ENCODE measurements at places on chromosomes 6 and 20.

DNA sequence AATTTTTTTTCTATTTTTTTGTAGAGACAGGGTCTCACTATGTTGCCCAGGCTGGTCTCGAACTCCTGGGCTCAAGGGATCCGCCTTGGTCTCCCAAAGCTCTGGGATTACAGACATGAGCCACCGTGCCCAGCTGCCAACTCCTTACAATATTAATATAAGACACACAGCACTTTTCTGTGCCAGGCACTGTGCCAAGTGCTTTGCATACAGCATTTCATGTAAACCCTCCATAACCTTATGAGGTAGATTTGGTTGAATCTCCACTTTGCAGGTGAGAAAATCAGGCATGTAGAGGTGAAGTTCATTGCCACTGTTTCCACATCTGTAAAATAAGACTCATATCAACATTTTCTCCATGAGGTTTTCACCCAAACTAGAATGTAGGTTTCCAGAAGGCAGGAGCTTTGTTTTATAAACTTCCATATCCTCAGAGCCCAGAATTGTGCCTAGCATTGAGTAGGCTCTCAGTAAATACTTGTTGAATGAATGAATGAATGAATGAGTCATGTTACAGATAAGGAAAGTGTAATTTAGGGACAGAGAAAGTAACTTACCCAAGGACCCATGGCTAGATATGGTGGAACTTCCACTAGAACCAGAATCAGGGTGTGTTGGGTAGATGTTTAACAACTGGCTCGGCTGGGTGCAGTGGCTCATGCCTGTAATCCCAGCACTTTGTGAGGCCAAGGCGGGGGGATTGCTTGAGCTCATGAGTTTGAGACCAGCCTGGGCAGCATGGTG lies 3.0 kb upstream of the CTNNBL1 start:
- no peak for DNase-seq

DNA sequence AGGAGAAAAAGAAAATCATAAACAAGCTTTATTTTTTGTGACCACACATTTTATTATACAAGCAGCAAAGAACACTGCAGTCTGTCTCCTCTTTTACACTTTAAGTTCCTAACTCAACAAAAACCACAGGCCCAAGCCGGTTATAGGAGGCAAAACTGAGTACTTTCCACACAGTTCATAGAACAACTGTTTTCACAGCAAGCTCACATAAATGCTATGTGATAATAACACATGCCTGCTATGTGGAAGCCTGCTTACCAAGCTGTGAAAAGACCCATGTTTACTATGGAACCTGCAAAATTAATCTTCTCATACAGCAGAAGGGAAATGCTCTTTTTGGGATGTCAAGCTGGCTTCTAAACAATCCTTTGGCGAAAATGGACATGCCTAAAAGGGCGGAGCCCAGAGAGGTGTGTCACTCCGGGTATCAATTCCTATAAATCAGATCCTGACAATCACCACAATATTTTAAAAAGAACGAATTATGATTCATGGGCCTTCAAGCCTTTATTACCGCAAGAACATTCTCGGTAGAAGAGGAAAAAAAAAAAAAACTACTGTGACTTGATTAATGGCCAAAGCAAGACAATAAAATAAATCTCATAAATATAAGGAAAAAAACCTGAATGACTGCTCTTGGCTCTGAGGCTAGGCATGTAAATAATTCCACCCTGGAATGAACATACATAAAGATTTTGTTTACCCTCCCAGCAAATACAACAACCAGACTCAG lies 2.6 kb downstream of the TRERF1 start:
- DNase-seq: no peak

DNA sequence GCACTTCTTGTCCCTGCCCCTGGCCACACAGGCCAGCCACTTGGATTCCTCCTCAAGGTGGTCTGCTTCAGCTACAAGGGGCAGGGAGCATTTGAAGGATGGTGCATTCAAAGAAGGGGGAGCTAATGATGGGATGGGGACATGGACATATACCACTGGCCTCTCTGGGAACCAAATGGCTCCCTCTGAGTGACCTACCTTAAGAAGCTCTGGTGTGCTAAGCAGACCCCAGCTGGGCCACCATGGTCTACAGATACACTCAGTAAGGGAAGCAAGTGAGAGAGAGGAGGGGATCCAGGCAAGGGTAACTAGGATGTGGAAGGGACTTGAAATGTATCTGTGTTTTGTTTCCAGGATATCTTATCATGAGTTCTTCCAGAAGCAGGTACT lies 62.4 kb downstream of the TTI1 start:
- DNase-seq: no peak

DNA sequence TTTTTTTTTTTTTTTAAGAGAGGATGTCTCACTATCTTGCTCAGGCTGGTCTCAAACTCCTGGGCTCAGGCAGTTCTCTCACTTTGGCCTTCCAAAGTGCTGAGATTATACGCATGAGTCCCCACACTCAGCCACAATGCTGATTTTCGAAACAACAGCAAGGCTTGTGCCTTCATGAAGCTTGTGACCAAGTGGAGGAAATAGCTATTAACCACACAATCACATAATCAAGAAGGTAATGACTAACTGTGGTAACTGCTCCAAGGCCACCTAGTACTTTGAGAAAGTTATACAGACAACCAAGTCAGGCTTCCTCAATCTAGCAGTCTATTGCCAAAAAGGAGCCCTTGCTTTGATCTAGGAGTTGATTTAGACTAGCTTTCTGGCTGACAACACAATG lies 46.3 kb downstream of the SOD2 start:
- DNase-seq: no peak

GRCh38 chr20:59938221-59938620 lies 1.9 kb downstream of the PPP1R3D start:
- no peak for DNase-seq

- DNase-seq: no peak
Measured at GRCh38 chr6:25987845-25988244, 25.2 kb downstream of the TRIM38 start.

DNA sequence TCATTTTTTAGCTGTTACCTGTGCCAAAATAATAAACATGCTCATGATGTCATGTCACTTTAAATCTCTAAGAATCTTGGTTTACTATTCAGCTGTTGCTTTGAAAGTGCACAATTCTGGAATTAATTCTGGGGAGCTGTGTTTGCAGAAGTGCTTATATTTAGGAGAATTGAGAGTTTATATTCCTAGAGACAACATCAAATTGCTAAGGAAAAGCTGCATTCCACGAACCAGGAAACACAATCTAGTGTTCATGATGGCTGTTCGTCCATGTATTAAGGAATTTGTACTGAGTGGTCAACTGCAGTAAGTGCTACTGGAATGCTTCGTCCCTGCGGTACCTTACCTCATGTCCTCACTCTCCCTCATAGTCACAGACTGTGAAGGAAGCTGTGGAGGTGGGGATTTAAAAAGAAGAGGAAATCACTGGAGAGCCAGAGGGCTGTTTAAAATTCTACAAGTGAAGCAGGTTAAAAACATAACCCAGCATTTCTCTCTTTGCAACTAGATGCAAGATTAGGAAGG lies 161.0 kb downstream of the TRMT11 start:
- DNase-seq: no peak

DNA sequence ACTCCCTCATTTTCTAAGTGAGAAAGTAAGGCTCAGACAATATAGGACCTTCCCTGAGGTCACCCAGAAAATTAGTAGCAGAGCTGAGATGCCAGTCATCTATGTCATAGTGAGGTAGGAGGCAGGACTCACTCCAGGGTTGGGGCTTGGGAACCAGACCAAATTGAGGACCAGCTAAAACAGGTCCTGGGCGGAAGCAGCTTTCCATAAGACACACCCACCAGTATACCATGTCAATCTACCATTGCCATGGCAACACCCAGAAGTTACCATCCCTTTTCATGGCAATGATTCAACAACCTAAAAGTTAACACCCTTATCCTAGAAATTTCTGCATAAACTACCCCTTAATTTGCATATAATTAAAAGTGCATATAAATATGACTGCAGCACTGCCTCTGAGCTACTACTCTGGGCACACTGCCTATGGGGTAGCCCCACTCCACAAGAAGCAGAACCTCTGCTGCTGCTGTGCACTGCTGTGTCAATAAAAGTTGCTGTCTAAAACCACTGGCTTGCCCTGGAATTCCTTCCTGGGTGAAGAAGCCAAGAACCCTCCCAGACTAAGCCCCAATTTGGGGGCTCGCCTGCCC lies 30.3 kb upstream of the OCSTAMP start:
- no peak for DNase-seq

DNA sequence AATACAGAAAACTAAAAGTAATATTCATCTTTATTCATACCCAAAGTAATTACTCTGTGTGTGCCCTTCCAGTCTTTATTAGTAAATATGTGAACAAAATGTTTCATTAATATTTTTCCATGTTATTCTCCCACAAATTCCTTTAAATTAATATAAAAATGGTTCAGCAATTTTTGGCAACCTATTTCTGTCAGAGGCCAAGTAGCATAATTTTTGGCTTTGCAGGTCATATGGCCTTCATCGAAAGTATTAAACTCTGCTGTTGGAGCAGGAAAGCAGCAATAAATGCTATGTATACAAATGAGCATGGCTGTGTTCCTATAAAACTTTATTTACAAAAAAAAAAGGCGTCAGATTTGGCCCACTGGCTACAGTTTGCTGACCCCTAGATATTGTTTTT lies 16.1 kb downstream of the ZC2HC1B start:
- DNase-seq: no peak

DNA sequence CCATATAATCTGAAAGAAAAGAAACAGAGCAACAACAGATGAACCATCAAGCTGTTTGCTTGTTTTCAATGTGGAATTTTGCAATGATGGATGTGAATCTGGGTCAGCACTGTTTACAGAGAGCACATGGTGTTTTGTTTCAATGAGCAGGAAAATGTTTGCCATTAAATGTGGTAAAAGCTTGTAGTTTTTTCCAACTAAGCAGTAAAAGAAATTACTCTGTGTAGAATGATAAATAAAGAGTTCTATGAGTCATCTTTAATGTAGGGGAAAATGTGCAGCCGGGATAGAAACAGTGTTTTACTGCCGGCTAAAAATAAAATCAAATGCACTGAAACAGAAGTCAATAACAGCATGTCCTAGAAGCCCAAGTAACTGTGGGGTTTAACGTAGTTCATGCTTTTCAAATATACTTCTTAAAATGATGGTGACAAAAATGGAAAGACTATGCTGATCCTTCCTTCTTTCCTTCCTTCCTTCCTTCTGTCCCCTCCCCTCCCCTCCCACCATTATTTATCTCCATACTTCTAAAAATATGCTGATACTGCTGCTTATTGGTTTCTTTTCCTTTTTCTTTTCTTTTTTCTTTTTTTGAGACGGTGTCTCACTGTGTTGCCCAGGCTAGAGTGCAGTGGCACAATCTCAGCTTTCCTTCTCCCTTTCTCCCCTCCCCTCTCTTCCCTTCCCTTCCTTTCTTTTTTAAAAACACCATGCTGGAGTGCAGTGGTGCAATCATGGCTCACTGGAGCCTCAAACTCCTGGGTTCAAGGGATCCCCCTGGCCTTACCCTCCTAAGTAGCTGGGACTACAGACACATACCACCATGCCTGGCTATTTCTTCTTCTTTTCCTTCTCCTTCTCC lies 6.3 kb upstream of the NAA20 start:
- DNase-seq: no peak

- no peak for DNase-seq
Measured at GRCh38 chr6:62528894-62529526, 243.0 kb upstream of the KHDRBS2 start.

DNA sequence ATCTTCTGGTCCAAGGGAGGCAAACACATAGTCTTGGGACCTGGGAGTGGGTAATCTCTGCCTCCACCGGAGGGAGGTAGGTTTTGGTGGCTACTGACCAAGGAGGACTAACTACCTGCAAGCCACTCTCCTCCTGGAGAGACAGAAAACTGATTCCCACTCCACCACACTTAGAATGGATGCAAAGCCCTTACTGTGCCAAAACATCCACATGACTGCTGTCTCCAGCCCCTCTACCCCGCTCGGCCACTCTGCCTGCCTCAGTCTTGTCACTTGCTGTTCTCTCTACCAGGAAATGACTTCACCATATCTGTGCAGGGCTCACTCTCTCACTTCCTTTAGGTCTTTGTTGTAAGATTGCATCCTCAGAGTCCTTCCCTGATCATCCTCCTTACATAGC lies 129.5 kb upstream of the ARG1 start:
- DNase-seq: no peak
